ENCODE measurements at places on chromosomes 1 and 21. TPM values are rescaled to one million over a fixed set of nuclear protein-coding genes. Genes with fewer than 3 reads are reported as not detected.

The PTGFR gene
- total RNA-seq, result not detected

The KDF1 gene
- 13.5 TPM for total RNA-seq

The PTGFRN gene
- 16.2 TPM for total RNA-seq

The RNF11 gene
- 40.3 TPM for total RNA-seq

The CELA3B gene
- total RNA-seq, result not detected

The DFFA gene
- total RNA-seq, result 80.2 TPM

The LRRC71 gene
- total RNA-seq, result not detected

The FAAH gene
- 30.9 TPM for total RNA-seq

The DCST1 gene
- not detected for total RNA-seq

The PODN gene
- not detected for total RNA-seq

The SYCP1 gene
- not detected for total RNA-seq

The GBP6 gene
- not detected for total RNA-seq

The OR6K6 gene
- total RNA-seq, result not detected

The AXDND1 gene
- not detected for total RNA-seq

The GPR52 gene
- 1.2 TPM for total RNA-seq

The DPT gene
- total RNA-seq, result not detected

The SIM2 gene
- total RNA-seq, result 11.5 TPM

The GPR3 gene
- 1.2 TPM for total RNA-seq

The MAN1C1 gene
- total RNA-seq, result 3.5 TPM

The CLCC1 gene
- 23.1 TPM for total RNA-seq

The TNFRSF9 gene
- 0.91 TPM for total RNA-seq

The RXFP4 gene
- not detected for total RNA-seq

The SERPINC1 gene
- 0.98 TPM for total RNA-seq

The GBP3 gene
- total RNA-seq, result 0.48 TPM

The FTCD gene
- 4.5 TPM for total RNA-seq

The RHD gene
- total RNA-seq, result not detected

The TNFRSF14 gene
- 3.2 TPM for total RNA-seq

The HHAT gene
- 4.3 TPM for total RNA-seq

The NUAK2 gene
- 27.0 TPM for total RNA-seq

The C1orf146 gene
- total RNA-seq, result not detected

The CELF3 gene
- total RNA-seq, result 1.1 TPM

The AADACL3 gene
- not detected for total RNA-seq

The CD1C gene
- not detected for total RNA-seq

The NMNAT2 gene
- 16.4 TPM for total RNA-seq

The WNT2B gene
- 0.46 TPM for total RNA-seq

The TNFRSF18 gene
- total RNA-seq, result not detected

The PGLYRP3 gene
- total RNA-seq, result not detected

The SH2D2A gene
- 5.5 TPM for total RNA-seq

The RGL1 gene
- 33.8 TPM for total RNA-seq

The ACTA1 gene
- total RNA-seq, result 5.1 TPM

The LCE3D gene
- not detected for total RNA-seq

The FNBP1L gene
- 33.4 TPM for total RNA-seq

The PTPN14 gene
- 103 TPM for total RNA-seq

The LRRC39 gene
- total RNA-seq, result not detected

The HCRTR1 gene
- total RNA-seq, result not detected

The ESPN gene
- total RNA-seq, result 16.3 TPM

The NEGR1 gene
- total RNA-seq, result not detected

The SYTL1 gene
- 11.2 TPM for total RNA-seq

The CHAF1B gene
- total RNA-seq, result 16.4 TPM

The TRIM17 gene
- total RNA-seq, result 4.5 TPM
